H9 (cell line): ENCODE measurements at places on chromosomes 2 and 18. TPM values are rescaled to one million over a fixed set of nuclear protein-coding genes. Genes with fewer than 3 reads are reported as not detected.

SCYGR4 gene
- total RNA-seq, result not detected in 2 replicates

OR6B2 gene
- not detected in 2 replicates for total RNA-seq

FER1L5 gene
- 0.83 and 1.2 TPM in 2 replicates for total RNA-seq

TMEM127 gene
- 30.1 and 33.9 TPM in 2 replicates for total RNA-seq

DNA sequence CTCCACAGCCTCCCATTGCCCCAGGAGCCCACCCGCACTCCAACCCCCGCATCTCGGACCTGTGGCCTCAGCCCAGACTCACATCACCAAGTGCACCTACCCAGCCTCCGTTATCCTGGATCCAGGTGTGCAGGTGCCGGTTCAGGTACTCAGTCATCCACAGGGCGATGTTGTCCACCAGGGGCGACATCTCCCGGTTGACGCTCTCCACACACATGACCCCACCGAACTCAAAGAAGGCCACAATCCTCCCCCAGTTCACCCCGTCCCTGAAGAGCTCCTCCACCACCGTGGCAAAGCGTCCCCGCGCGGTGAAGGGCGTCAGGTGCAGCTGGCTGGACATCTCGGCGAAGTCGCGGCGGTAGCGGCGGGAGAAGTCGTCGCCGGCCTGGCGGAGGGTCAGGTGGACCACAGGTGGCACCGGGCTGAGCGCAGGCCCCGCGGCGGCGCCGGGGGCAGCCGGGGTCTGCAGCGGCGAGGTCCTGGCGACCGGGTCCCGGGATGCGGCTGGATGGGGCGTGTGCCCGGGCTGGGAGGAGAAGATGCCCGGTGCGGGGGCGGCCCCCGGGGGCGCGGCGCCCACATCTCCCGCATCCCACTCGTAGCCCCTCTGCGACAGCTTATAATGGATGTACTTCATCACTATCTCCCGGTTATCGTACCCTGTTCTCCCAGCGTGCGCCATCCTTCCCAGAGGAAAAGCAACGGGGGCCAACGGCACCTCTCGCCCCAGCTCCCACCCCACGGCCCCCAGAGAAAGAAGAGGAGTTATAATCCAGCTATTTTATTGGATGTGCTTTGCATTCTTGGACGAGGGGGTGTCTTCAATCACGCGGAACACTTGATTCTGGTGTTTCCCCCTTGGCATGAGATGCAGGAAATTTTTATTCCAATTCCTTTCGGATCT lies 1.3 kb downstream of the BCL2 start:
- peak; percentile 85 for DNase-seq

DNA sequence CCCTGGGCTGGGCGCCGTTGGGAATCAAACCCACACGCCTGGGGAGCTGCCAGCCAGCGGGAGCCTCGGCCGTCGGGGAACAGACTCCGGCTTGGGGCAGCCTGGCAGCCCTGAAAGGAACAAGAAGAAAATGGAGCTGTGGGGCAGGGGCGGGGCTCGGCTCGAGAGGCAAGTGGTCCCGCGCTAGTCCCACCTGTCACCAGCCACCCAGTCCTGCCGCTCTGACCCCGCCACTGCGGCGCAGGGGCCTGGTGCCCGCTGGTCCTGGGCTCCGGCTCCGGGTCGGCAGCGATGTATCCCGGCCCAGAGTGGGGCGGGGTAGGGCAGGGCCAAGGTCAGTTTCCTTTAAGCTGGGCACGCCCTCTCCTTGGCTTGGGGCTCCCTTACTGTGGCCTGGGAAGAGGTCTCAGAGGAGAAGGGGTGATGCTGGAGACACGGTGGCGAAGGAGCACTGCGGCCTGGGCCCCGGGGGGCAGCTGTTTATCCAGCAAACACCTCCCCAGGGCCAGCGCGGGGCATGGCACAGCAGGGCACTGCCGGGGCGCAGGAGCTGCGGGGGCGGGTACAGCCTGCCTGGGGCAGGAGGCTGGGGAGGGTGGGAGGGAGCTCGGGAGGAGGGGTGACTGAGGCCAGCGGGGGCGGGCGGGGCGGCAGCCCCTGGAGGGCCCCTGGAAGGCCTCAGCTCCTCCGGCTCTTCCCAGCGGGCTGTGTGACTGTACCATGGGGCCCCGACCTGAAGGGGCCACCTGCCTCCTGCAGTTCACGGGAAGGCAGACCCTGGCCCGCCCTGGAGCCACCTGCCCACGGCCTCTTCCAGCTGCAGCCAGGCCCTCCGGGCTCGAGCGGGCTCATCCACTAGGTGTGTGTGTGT lies 15.6 kb downstream of the ODC1 start:
- DNase-seq, result peak; percentile 81

DNA sequence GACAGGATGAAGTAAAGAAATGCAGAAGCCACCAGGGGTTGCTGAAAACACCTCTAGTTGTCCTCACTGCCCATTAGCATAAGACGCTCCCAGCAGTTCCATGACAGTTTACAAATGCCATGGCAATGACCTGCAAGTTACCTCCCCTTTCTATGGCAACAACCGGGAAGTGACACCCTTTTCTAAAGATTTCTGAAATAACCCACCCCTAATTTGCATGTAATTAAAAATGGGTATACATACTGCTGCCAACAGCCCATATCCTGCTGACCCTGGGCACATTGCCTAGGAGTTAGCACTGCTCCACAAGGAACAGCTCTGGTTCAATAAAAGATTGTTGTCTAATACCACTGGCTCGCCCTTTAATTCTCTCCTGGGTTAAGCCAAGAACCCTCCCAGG lies 178.3 kb upstream of the LRATD1 start:
- DNase-seq, result no peak

DNA sequence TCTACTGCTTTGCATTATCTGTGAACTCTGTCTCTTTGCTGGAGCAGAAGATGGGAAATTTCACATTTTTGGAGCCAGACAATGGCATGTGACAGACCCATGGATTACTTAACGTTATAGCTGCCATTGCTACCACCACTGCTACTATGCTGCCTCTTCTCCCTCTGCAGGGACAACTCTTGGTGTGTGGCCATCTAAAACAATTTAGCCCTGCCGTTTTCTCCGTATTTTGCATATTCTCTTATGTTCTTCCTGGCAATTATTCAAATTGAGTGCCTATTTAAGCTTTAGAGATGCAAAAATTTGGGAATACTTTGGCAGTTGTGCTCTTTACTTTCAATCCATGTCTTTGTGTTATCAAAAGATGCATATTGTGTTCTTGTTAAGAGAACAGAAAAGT lies 386.8 kb downstream of the XIRP2 start:
- DNase-seq, result peak; percentile 55

- DNase-seq, result no peak
Measured at GRCh38 chr2:224506494-224506893, 78.7 kb downstream of the CUL3 start.
